ENCODE measurements at places on chromosomes 13 and 19.

- DNase-seq = no peak
These were observed 27.7 kb downstream of the ZNF844 start for GRCh38 chr19:12092065-12092867.

- no peak for DNase-seq
These were observed 69.4 kb upstream of the GJB6 start for GRCh38 chr13:20301403-20302071.

DNA sequence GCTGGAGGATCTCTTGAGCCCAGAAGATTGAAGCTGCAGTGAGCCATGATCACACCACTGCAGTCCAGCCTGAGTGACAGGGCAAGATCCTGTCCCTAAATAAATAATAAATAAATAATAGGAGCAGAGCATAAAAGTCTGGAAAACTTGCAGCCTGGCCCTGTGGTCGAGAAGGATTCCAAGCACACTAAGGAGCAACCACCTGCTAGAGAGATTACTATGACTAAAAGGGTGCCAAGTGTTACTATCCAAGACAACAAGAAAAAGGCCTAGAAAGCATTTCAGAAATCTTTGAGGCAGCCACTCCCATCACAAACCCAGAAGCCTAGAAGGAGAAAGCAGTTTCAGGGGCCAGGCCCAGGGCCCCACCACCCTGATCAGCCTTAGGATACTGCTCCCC lies 46.1 kb downstream of the LHFPL6 start:
- no peak for DNase-seq

DNA sequence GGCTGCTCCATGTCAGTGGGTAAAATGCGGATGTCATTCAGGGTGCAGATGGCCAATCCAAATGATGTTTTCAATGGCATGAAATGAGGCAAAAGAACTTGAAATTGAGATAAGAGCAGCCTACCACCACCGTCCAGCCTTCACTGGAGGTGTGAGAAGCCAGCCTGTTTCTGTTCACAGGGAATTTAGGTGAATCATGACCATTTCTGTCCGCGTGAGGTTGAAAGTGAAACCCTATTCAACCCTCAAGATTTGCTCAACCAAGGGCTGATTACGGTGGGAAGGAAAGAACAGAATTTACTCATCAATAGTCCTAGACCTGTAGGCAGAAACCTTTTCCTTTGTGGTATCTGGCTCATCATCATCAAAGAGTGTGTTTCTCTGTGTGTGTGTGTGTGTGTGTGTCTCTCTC lies 370.7 kb downstream of the COG6 start:
- DNase-seq = no peak
